ENCODE measurements at places on chromosomes 1 and 21.

GRCh38 chr1:110218739-110219138 is 8.6 kb downstream of the KCNC4 start:
- DNase-seq, result no peak

GRCh38 chr1:84355556-84355955 is 42.7 kb upstream of the DNASE2B start:
- DNase-seq, result no peak

DNA sequence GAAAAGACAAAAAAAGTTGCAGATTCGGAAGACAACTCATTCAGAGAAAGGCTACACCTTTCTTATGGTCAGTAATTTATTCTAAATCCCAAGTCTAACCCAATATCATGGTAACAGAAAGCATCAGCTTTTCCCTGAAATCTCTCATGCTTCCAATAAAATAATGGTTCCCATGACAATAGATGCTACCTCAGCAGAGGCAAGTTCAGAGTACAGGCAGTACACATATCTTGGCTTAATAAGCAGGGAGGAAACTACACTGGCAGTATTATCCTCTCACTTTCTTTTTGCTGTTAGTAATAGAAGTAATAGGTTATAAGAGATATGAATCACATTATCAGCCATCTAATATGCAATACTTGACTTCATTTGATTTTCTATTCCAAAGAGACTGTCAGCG is 137.1 kb downstream of the DPYD start:
- no peak for DNase-seq

GRCh38 chr1:174676856-174677255 is 229.1 kb downstream of the GPR52 start:
- no peak for DNase-seq

DNA sequence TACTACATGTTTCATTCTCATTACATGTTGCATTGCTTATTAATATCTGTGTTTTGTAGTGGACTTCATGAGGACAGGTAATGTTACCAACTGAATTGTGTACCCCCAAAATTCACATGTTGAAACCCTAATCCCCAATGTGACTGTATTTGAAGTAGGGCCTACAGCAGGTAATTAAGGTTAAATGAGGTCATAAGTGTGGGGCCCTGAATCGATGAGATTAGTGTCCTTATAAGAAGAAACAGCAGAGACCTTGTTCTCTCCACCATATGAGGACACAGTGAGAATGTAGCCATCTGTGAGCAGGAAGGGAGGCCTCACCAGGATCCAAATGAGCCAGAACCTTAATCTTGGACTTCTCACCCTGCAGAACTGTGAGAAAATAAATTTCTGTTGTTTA is 15.0 kb upstream of the IFNAR1 start:
- no peak for DNase-seq

DNA sequence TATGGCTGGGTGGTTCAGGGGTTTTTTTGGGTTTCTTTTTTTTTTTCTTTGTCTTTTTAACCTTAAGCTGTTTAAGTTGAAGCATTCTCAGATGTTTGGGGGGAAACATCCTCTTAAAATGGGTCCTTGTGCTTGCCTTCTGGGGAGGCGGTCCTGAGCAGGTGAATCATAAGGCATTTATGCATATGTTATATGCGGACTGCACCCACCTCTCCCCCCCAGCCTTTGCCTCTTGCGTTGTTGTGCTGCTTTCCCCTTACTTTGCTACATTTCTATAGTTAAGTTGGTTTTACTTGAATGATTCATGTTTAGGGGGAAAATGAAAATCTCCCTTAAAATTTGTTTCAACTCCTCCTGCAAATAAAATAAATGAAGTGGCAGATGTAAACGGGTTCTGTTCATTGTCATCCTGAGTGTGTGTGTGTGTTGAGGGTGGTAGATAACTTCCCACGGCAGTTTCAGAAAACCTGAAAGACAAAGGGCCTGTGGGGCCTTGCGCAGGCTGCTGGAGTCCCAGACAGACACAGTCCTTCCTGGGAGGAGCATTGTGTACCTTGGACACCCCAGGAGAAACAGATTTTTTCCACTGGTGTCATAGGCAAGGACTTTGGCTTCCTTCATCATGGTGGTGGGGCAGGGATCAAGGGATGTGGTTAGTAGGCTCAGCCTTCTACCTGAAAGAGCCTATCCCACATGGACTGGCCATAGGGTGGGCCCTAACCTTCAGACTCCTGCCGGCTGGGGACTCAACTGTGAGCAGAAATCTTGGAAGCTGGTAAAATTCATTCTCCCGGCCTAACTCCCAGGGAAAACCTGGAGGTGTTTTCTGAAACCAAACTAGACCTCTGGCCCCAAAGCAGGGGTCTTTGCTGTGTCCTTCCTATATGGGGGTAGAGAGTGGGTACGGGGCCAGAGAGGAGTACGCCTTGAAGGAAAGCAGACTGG is 926 bp upstream of the SH3D21 start:
- no peak for DNase-seq

DNA sequence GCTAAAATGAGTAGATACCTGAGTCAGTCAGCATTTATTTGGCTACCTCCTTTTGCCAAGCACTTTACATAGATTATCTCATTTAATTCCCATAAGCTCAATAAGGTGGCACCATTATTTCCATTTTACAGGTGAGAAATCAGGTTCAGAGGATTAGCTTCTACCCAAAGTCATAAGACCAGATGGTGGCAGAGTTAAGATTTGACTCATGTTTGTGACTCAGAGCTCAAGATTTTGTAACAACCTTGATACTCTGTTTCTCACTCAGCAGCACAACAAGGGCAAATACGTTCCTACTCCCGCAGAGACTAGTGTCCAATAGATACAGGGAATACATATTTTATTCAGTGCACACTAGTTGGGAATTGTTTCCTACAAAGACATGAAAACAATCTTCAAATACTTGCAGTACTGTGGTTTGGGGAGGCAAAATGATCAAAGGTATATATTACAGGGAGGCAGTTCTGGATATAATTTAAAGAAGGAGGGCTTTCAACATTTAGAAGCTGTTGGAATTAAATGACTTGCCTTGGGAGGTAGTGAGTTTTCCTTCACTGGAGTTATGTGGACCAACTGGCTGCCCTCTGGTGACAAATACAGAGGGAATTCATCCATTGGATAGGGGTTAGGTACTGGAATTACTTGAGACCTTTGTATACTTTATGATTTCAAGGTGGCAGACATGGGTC is 3.6 kb downstream of the LEPR start:
- DNase-seq, result no peak

GRCh38 chr1:228367798-228368791 is 38.5 kb downstream of the TRIM11 start:
- peak; percentile 34 for DNase-seq

DNA sequence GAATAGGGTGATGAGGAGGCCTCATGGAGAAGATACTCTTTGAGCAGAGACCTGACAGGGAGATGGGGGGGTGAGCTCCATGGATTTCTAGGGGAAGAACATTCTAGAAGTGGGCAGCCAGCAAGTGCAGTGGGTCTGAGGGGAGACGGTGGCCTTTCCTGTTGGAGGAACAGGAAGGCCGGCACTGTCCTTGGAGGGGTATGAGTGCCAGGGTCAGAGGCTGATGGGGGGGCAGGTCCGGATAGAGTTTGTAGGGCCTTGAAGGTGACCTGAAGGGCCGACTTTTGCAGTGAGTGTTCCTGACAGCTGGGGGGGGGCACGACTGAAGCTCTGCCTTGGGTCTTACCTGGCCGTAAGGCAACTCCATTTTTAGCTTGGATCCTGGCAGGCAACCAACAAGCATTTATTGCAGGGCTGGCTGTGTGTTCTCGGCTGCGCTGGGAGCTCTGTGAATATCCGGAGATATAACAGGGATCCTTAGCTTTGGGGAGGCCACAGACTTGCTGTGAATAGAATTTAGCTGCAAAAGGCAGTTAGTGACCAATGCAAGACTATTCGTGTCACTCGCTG is 130.6 kb downstream of the MRPS6 start:
- no peak for DNase-seq

- DNase-seq, result no peak
These were observed 24.7 kb downstream of the NPHP4 start for GRCh38 chr1:5967351-5968160.

GRCh38 chr1:50620680-50621329 is 197.6 kb upstream of the DMRTA2 start:
- peak; percentile 21 for DNase-seq

- no peak for DNase-seq
These were observed 21.8 kb downstream of the MFSD2A start for GRCh38 chr1:39976732-39977131.

- DNase-seq, result no peak
These were observed 31.6 kb downstream of the ADARB1 start for GRCh38 chr21:45105906-45106485.

DNA sequence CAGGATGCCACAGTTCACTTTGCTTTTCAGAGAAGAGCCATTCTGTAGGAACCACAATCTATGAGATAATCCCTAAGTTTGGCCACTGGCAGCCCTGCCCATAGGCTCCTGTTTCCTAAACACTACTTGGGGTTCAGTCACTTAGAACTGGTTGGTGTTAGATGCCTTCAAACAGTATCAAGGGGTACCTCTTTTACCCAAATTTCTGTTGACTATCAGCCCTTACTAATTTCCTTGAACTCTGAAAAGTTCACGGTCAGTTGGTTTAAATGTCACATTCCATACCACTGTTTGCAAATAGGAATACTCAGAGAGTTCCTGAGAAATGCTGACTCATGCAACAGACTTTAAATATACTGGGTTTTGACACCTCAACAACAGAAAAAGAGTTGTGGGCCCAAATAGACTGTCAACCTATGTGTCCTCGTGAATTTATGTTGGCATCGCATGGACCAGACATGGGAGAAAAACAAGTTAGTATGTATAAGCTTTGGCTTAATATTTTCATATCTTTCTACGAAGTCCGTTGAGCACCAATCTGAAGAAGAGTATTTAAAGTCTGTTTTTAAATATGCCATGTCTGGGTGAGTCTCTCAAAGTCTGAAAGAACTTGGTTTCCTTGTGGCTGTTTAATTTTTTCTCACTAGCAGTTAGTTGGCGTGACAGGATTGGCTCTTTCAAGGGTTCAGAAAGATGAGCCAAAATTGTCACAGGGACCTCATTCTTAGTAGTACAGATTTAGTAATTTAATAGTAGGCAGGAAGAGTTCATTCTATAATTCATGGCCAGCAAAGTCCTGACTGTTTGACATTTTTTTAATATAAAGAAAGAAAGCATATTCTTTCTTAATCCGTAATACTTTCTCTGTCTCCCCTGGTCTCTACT is 56.5 kb upstream of the ZNF326 start:
- no peak for DNase-seq

GRCh38 chr1:223482766-223483165 is 89.6 kb downstream of the CCDC185 start:
- DNase-seq, result no peak

Data from NAMALWA (cell line).